Fibroblast of the aortic adventitia (primary cell): ENCODE measurements at places on chromosomes 7 and 10. TPM values are rescaled to one million over a fixed set of nuclear protein-coding genes. Genes with fewer than 3 reads are reported as not detected.

SEPTIN7 gene
- total RNA-seq, result 351 and 582 TPM in 2 replicates

VGF gene
- not detected in 2 replicates for total RNA-seq

PDIA4 gene
- total RNA-seq, result 123 and 200 TPM in 2 replicates

CCDC126 gene
- total RNA-seq, result 3.9 and 8.5 TPM in 2 replicates

ADRB1 gene
- total RNA-seq, result not detected in 2 replicates

ARHGEF35 gene
- total RNA-seq, result 1.1 and 2.7 TPM in 2 replicates

TACR2 gene
- total RNA-seq, result 0.18 TPM in 1 of 2 replicates, not detected in the other

BNIP3 gene
- 65.1 and 81.4 TPM in 2 replicates for total RNA-seq

SLC16A9 gene
- 0.25 and 1.5 TPM in 2 replicates for total RNA-seq

PDE1C gene
- 7.4 and 187 TPM in 2 replicates for total RNA-seq

CDK14 gene
- total RNA-seq, result 26.7 and 44.8 TPM in 2 replicates

NRCAM gene
- 2.3 and 5.4 TPM in 2 replicates for total RNA-seq

TACC2 gene
- total RNA-seq, result 9.2 and 15.3 TPM in 2 replicates

SPDYE11 gene
- total RNA-seq, result 0.08 TPM in 1 of 2 replicates, not detected in the other

ASZ1 gene
- total RNA-seq, result not detected in 2 replicates

CALCR gene
- total RNA-seq, result not detected in 2 replicates

GPER1 gene
- total RNA-seq, result 2.9 and 6.4 TPM in 2 replicates

INA gene
- total RNA-seq, result 0.33 and 0.90 TPM in 2 replicates

AEBP1 gene
- total RNA-seq, result 168 and 234 TPM in 2 replicates

ELN gene
- total RNA-seq, result 22.3 and 101 TPM in 2 replicates

LRRC18 gene
- not detected in 2 replicates for total RNA-seq

TRPV5 gene
- not detected in 2 replicates for total RNA-seq

AKR1D1 gene
- not detected in 2 replicates for total RNA-seq

IGFBP3 gene
- 287 and 1,278 TPM in 2 replicates for total RNA-seq

GPR15LG gene
- not detected in 2 replicates for total RNA-seq

FRMD4A gene
- 32.1 and 42.4 TPM in 2 replicates for total RNA-seq

THSD7A gene
- 0.49 and 2.5 TPM in 2 replicates for total RNA-seq

GNG11 gene
- 37.0 and 56.9 TPM in 2 replicates for total RNA-seq

PNLIPRP1 gene
- total RNA-seq, result not detected in 2 replicates

DNAJB6 gene
- total RNA-seq, result 86.6 and 140 TPM in 2 replicates

CDHR1 gene
- not detected in 2 replicates for total RNA-seq

AQP1 gene
- total RNA-seq, result 2.8 and 4.5 TPM in 2 replicates

OR2A12 gene
- not detected in 2 replicates for total RNA-seq

CLRN3 gene
- not detected in 2 replicates for total RNA-seq

CYP3A7 gene
- total RNA-seq, result 0.74 TPM in 1 of 2 replicates, not detected in the other
